Stimulated activated CD4-positive, alpha-beta T cell treated with anti-CD3 and anti-CD28 coated beads, Interleukin-2, amount 100 ng/mL, for 48 hours (primary cell): ENCODE measurements at places on chromosomes 16 and 17.

GRCh38 chr16:19555938-19556771 lies 652 bp downstream of the VPS35L start:
- DNase-seq, result peak; percentile 16

DNA sequence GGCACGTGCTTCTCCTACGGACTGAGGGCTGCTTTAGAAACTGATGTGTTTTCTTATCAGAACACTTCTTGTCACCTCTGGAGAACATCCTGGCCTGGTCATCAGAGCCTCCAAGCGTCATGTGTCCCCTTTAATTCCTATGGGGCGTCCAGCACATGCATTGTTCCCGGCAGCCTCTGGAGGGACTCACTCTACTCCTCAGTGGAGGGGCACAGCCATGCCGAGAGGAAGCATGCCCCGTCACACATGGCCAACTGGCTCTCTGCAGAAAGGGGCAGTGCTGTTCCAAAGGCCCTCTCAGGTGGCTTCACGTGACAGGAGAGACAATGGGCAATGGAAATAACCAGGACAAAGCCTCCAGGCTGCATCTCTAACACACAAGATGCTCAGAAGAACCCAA lies 31.8 kb downstream of the CDRT15L2 start:
- DNase-seq, result no peak

GRCh38 chr17:356671-357434 lies 4.2 kb upstream of the RPH3AL start:
- no peak for DNase-seq

- peak; percentile 21 for DNase-seq
These were observed 27.1 kb upstream of the LASP1NB start for GRCh38 chr17:38898291-38898679.

DNA sequence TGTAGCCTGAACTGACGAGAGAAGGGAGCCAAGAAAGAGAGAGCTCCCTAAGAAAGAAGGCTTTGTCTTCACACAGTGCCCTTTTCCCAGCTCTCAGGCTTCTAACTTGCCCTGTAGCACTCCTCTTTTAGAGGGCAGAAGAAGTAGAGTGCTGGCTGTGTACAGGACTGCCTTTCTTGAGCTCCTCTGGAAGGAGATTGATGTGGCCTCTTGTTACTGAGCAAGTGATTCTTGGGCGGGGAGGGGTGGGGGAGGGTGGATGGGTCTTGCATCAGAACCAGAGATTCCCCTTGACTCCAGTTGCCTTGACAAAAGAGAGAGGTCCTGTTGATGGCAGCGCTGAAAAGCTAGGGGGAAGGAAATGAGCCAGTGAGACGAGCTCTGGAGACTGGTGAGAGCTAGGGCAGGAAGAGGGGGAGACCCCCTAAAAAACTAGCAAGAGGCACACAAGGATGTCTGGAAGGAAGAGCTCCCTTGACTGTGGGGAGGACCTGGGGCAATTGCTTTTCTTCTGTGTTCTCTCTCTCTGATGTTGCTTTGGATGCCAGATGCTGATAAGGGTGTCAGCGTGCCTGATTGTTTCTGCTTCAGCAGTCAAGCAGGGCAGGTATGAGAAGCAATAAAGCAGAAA lies 18.4 kb downstream of the GPR179 start:
- DNase-seq, result no peak

DNA sequence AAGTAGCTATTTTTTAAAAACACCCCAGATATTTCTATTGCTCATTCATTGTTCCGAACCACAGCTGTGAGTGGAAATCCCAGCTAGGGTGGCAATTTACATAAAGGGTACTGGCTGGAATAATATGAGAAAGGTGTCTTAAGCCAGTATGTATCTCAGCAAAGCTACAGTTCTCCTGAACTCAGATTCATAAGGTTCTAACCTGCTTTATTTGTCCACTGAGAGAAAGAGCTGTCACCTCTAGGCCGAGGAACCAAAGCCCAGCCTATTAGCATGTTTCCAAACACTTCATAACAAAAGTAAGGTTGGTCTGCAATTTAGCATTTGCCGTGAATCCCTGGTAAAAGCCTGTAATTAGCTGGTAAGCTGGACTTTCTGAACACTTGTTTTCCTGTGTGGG lies 57.0 kb upstream of the CLEC19A start:
- no peak for DNase-seq

DNA sequence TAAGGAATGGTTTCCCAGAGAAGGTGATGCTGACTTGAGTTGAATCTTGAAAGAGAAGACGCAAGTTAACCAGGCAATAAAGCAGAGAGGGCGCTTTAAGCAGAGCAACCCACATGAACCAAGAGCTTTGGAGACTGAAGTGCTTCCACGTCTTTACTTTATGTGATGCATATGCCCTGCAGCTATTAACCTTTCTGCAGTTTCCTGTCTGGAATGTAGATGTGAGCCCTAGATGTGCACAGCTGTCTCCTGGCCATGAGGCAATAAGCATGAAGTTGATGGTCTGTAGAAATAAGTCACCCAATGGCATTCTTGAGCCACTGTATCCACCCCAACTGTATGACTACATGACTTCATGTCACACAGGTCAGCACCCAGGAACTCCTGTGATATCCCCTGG lies 5.7 kb upstream of the CHST4 start:
- DNase-seq, result no peak

GRCh38 chr17:6435051-6435450 lies at the start of gene AIPL1:
AIPL1 (minus strand) TSS chr17:6435121; CDS start chr17:6435104, 17 bp downstream.
- no peak for DNase-seq

DNA sequence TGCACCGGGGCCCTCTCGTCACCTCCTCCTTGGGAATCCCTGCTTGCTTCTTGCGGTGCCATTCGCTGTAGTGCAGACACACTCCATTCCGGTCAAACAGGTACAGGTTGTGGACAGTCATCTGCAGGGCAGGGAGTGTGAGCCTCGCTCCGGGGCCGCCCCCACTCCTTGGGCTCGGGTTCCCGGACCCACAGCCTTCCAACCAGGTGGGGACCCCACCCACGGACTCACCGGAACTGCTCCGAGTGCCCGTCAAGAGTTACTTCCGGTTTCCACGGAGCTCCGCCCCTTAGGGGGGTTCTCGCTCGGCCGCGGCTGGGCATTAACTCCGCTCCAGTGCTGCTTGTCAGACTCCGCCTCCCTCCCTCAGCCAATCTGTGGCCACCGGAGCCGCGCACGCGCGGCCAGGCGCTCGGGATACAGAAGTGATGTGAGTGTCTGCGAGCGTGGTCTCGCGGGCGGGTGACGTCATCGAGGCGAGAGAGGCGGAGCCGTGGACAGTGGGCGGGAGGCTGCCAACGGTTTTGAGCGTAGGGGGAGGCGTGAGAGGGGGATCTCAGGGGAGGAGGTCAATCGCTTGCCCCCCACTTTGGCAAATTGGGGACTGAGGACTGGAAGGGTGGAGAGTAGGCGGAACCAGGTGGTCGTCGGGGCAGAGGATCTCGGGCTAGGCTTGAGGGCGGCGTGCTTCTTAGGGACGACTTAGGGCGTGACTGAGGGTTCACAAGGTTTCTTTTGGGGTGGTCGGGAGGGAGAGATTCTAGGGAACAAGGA lies at the start of the genes CNTROB and TRAPPC1:
CNTROB (plus strand) TSS at position 498 of the 774 bp plus-strand sequence. CDS start 874 bp downstream, outside the sequence.
TRAPPC1 (minus strand) TSS at position 238 of the 774 bp plus-strand sequence; CDS start at position 121, 117 bp downstream.
- peak; percentile 99 for DNase-seq

GRCh38 chr16:88994695-88995094 lies 17.7 kb upstream of the CBFA2T3 start:
- DNase-seq, result no peak

DNA sequence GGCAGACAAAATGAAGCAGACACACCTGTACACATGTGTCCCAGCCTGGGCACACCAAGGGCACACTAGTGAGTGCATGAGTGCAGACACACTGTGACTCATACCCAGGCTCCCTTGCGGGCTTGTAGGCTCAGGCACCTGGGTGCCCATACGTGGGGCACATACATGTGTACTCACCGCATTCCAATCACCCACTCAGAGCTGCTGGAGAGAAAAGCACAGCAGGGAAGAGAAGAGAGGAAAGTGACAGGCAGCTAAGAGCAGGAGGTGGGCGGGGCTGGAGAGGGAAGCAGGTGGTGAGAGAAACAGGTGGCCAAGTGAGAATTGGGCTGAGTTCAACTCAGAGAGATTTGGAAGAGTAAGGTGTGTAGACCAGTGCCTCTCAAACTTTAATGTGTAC lies 54.0 kb downstream of the TMEM132E start:
- no peak for DNase-seq

DNA sequence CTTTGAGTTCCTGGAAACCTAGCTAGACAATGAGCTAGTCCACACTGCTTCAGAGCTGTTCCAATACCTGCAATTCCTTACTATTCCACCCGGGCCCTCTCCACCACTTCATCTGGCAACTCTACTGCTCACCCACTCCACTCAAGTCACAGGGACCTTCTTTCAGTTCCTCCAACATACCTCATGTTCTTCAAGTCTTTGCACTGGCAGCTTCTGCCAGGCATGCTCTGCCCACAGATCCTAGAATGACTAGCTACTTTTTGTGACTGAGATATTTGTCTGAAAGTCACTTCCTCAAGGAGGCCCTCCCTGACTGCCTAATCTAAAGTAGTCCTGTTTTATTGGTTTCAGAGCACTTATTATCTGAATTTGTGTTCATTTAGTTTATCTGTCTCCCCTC lies 86.4 kb downstream of the TEX14 start:
- no peak for DNase-seq

DNA sequence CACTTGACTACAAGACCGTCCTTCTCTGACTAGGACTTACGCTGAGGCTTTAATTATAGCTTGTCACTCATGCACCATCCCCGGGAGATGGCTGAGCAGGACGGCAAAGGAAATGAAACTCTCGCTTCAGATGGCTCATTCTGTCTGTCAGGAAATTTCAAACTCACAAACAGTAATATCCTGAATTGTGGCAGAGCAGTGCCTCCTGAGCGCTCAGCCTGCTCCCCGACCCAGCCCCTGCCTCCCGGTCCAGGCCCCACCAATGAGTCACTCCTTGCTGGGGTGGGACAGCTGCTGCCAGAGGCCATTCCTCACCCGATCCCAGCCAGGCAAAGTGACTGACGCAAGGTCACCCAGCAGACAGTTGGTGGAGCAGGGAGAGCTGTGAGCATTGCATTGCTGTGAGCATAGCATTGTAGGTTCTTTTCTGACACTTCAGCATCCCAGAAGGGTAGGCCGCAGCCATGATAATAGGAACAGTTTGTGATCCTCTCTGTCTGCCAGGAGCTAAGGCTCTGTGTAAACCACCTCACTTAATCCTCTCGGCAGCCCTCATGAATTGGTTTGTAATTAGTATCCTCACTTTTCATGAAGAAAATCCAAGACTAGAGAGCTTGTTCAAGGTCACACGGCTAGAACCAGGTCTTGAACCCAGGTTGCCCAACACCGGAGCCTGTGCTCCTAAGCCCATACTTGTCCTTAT lies 20.9 kb downstream of the CCDC182 start:
- DNase-seq, result no peak

GRCh38 chr16:70472786-70473433 lies 18.5 kb downstream of the FCSK start:
- no peak for DNase-seq

DNA sequence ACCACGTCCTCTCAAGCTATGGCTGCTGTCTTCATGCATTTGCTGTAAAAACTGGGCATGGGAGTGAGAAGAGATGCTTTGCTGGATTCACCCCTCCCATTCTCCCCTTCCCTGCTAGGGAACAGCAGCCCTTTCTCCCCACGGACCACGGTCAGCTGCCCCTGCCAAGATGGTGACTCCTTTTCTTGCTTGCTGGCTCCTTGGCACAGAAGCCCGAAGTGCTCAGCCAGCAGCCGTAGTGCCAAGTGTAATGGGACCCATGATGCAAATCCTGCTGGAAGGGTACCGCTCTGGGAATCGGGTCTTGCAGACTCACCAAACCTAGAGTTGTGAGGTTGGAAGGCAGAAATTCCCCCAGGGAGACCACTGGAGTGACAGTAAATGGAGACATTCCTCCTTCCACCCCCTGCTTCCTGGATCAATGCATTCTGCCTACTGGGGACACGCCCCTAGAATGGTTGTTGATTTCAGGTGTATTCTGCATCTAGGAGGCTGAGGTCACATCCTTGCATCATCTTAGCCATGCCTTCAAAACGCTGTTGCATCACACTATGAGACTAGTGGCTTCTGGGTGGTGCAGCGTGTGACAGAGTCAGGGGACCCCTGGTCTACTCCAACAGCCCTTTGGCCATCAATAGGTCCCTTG lies 63.0 kb upstream of the CBX4 start:
- no peak for DNase-seq

DNA sequence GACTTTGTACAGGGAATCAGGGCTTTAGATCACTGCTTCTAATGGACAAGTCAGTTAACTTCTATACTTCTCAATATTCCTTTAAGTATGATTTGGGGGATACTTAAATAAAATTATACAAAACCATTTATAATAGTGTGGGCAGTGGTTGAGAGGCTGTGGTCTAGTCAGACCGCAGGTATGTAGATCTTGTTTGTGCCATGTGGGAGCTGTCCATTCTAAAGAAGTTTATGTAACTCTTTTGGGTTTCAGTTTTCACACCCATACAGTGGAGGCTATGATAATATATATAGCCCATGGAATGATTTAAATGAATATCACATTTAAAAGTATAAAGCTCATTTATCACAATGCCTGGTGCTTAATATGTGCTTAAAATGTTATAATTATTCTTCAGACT lies 654.3 kb upstream of the KIF2B start:
- no peak for DNase-seq

GRCh38 chr17:78883089-78883532 lies 19.9 kb downstream of the CEP295NL start:
- DNase-seq, result no peak
